ENCODE measurements at places on chromosomes 6 and 20. TPM values are rescaled to one million over a fixed set of nuclear protein-coding genes. Genes with fewer than 3 reads are reported as not detected.

DNA sequence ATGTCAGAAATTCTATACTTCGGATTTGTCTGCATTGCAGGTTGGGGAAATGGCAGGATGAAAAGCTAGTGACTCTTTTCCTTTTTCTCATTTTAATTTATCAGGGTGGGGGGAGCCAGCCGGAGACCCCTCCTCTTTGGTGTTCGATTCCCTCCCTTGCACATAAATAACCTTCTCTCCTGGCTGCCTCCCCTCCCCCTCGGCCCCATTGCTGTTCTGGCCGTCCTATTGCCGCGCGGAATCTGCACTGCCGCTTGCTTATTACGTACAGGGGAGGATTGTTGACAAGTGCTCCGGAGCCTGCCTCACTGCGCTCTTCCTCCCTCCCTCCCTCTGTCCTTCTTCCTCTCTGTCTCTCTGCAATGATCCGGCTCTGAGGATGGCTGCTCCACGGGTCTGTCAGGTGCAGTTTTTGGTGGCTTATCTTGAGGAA, 154.7 kb downstream of the JARID2 start:
- peak; percentile 60 for DNase-seq

DNA sequence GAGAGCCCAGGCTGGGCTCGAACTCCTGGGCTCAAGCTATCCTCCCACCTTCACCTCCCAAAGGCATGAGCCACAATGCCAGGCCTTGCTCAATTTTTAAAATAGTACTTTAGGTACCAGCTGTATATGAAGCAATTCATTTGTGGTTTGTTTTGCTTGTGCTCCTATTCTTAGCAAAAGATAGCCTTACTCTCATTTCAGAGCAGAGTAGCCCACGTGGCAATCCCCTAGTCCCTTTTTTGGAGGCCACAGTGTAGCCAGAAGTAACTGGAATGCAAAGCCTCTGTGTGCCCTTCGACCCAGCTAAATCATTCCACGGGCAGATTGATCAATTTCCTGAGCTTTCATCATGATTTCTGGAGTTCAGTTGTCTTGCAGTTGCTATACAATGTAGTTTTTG, 372.2 kb downstream of the NRN1 start:
- no peak for DNase-seq

ARFGEF3 gene
- total RNA-seq = 11.0 TPM

GRCh38 chr20:10739566-10739965, 65.8 kb upstream of the JAG1 start:
- no peak for DNase-seq

DNA sequence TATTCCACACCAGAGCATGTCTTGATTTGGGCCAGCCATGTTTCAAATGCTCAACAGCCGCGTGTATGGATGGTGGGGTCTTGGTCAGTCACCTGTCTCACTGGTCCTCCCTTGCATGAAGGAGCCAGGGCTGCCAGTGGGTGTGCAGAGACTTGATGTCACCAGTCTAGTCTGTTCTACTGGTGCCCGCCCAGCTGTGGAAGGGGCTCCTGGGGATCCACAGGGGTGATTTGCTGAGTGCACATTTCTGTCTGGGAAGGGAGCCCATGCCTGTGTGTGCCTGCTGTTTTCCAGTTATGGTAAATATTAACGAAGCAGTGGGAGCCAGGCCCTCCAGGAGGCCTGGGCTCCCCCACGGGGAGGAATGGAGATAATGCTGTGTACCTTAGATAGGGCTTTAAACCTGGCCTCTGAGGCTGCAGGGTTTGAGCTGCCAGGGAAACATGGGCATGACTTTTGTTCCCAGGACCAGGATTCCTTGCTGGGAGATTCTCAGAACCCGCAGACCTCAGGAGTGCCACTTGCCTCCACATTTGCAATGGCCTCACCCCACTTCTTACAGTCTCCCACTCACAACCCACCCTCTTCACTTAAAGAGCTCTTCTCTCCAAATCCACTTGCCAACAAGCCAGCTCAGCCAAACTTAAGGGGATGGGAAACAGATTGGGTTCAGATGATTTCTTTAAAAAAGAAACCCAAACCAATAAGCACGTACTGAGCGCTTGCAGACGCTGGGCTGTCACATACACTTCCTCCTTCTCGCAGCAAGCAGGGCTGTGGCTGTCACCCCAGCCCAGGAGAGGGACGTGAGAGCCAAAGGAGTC, 54.1 kb downstream of the VEGFA start:
- no peak for DNase-seq

GRCh38 chr20:45077559-45077958, 23.4 kb downstream of the KCNS1 start:
- DNase-seq = no peak

DNA sequence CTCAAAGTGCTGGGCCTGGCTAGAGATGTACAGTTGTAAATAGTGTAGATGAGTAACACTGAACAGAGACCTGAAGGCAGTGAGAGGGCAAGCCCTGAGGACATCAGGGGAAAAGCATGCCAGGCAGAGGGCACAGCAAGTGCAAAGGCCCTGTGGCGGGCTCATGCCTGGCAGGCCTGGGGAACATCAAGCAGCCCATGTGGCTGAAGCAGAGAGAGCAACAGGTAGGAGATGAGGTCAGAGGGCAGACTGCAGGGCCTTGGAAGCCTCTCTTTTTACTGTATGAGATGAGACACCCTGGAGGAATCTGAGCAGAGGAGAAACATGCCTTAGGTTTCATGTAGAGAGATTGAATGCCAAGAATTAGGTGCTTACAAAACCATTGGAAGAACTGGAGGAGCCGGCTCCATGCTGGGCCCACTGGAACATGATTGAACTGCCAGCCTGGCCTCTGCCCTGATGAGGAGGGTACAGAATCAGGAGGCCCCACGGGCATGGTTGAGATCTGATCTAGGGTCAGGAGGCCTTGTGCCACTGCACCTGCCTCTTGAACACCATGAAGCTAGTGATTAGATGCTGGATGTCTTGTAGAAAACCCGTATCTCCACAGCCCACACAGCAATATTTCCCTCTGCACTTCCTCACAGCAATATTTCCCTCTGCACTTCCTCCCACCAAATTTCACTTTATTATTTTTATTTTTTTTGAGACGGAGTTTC, 5.9 kb upstream of the HMGA1 start:
- peak; percentile 3 for DNase-seq
